ENCODE measurements at places on chromosomes 4 and X. TPM values are rescaled to one million over a fixed set of nuclear protein-coding genes. Genes with fewer than 3 reads are reported as not detected.

DNA sequence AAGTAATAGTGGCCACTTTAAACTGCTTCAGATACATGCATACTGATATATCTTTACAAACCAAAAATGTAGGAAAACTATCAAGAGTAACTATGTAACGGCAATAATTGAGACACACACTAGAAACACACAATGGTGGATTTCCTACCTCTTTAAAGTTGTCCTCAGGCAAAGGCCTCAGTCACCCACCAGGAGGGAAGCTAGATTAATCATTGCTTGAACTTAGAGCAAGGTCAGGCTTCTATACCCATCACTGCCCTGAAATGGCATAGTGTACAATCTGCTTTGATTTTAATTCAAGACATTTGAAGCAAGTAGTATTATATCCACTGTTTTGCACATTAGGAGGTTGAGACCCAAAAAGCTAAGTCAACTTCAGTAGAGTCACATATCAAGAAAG, 110.9 kb downstream of the AREG start:
- H3K27ac ChIP-seq, result no peak overlapping the region
- no peak overlapping the region for H3K4me3 ChIP-seq
- H3K27me3 ChIP-seq, result no peaks in the 10 kb centered on the region
- no peak for DNase-seq

DNA sequence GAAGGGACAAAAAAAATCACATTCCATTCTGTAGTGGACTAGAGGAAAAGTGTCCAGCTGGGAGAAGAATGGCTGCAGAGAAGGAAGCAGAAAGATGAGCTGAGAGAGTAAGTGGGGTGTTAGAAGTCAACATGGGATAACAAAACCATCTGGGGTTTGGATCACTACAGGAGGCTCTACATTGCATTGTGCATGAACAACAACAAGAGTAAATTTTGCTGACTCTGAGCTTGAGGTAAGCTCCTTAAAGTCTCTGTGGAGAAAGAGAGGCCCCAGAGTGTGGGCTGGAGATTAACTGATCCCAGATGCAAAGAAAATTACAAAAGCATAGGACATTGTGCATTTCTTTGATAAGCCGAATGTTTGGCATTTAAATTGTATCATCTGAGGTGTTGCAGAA, 128.9 kb downstream of the UGT8 start:
- peaks cover 6% of the 10 kb centered on the region for H3K27me3 ChIP-seq
- no peak for DNase-seq
- H3K27ac ChIP-seq, result no peak overlapping the region
- H3K36me3 ChIP-seq, result no peaks in the 10 kb centered on the region
- no peak overlapping the region for H3K4me3 ChIP-seq

- H3K36me3 ChIP-seq, result no peaks in the 10 kb centered on the region
- DNase-seq, result no peak
- no peaks in the 10 kb centered on the region for H3K4me1 ChIP-seq
Measured at GRCh38 chrX:66988331-66988730, 349.5 kb upstream of the EDA2R start.

DNA sequence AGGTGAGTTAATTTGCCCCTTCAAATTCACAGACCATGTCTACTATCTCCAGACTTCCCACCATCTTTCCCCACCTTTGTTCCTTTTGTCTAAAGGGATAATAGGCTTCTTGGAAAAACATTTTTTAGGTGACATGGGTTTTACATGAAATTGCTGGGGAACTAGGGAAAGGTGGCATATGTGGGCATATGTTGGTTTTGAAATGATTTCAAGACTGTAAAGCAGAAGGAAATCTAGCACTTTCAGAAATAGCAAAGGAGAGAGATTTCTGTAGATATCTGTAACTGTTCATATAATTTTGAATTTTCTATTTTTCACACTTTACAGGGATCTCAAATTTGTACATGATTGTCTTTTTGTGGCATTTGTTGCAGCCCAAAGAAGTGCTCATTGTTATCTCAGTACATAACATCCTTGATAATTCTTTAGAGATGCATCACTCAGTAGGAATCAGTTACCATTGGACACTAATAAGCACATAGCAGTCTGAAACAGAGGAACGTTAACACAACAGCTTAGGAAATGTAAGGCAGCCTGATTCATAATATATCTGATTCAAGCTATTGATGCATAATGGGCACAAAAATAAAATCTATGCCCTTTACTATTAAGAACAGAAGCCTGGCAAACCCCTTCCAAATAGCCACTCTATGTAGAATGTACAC, 659.7 kb downstream of the CENPC start:
- H3K27me3 ChIP-seq, result no peaks in the 10 kb centered on the region
- DNase-seq, result no peak
- H3K27ac ChIP-seq, result no peak overlapping the region
- no peak overlapping the region for H3K4me3 ChIP-seq

DNA sequence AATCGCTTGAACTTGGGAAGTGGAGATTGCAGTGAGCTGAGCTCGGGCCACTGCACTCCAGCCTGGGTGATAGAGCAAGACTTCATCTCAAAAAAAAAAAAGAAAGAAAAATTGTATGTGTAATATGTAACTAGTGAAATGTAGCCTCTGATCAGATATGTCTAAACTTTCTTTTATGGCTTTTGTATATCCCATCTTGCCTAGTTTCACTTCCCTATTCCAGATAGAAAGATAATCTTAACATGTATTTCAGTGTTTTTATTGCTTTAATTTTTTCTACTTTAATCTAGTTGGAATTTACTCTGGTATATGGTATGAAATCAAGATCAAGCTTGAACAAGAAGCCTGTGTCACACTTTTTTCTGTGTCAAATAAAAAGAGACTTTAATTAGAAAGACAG, 1.9 kb upstream of the ZNF41 start:
- no peak overlapping the region for H3K4me3 ChIP-seq
- no peak for DNase-seq
- peaks cover 35% of the 10 kb centered on the region for H3K4me1 ChIP-seq
- H3K27ac ChIP-seq, result no peak overlapping the region
- H3K36me3 ChIP-seq, result peaks cover 4% of the 10 kb centered on the region

DNA sequence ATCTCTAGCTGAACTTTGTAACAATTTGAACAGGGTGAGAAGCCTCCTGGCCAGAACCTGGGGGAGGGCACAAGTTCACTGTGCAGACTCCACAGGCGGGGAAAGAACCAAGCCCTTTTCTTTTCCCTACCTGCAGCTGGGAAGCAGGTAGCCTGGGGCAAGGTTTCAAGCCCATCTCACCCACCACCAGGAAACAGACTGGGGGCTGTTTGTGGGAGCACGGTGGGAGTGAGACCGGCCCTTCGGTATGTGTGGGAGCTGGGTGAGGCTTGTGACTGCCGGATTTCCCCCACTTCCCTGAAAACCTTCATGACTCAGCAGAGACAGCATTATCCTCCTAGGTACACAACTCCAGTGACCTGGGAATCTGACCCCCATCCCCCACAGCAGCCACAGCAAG, 211.7 kb downstream of the ZNF674 start:
- no peak overlapping the region for H3K4me3 ChIP-seq
- H3K36me3 ChIP-seq, result no peaks in the 10 kb centered on the region
- H3K27ac ChIP-seq, result no peak overlapping the region
- no peak for DNase-seq
- no peaks in the 10 kb centered on the region for H3K27me3 ChIP-seq

DNA sequence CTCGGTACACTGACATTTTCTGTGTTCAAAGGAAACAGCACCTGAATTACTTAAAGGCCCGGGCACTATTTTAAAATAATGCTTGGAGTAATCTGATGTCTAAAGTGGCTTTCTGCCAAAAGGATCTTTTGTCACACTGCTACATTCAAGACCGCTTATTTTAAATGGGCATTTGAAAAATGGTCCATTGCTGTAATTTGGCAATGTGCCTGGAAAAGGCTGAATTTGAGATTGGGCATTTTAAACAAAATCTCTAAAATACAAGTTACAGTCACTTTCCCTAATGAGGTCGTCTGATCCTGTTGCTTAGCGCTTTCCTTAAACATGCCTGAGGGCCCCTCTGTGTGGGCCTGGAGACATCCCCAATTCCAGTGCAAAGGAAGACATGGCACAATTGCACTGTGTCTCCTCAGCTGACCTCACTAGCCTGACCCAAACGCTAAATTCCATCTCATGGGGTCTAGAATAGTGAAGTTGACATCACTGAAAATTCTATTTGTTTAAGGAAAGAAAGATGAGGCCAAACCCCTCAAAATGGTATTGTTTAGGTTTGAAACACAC, 214.2 kb downstream of the GPC3 start:
- no peaks in the 10 kb centered on the region for H3K4me1 ChIP-seq
- H3K27ac ChIP-seq, result no peak overlapping the region
- no peaks in the 10 kb centered on the region for H3K27me3 ChIP-seq

GRCh38 chr4:3202836-3203820, 45.8 kb upstream of the MSANTD1 start:
- H3K4me1 ChIP-seq, result peaks cover 40% of the 10 kb centered on the region
- DNase-seq, result peak; percentile 41
- H3K27ac ChIP-seq, result peak overlapping the region; percentile 97
- H3K4me3 ChIP-seq, result peak overlapping the region; percentile 67
- H3K36me3 ChIP-seq, result peaks cover 42% of the 10 kb centered on the region
- no peaks in the 10 kb centered on the region for H3K27me3 ChIP-seq

DNA sequence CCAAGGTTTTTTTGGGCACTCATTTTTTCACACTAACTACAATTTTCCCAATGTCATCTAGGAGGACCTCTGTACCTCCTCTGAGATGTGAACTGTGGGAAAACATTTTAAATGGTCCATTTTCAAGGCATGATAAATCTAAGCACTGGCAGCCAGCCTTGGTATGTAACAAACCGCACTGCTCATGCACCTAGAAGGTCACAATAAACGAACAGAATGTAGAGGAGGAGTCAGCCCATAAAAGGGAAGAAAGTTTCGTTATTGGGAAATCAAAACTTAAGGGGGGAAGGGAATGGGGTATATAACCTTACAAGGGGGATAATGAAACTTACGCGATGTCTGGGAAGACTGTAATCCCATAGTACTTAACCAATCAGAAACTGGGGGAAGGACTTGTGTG, 16.4 kb downstream of the COX18 start:
- H3K36me3 ChIP-seq, result peaks cover 34% of the 10 kb centered on the region
- H3K27ac ChIP-seq, result no peak overlapping the region
- peaks cover 9% of the 10 kb centered on the region for H3K4me1 ChIP-seq
- H3K27me3 ChIP-seq, result no peaks in the 10 kb centered on the region
- DNase-seq, result no peak
- H3K4me3 ChIP-seq, result no peak overlapping the region

DNA sequence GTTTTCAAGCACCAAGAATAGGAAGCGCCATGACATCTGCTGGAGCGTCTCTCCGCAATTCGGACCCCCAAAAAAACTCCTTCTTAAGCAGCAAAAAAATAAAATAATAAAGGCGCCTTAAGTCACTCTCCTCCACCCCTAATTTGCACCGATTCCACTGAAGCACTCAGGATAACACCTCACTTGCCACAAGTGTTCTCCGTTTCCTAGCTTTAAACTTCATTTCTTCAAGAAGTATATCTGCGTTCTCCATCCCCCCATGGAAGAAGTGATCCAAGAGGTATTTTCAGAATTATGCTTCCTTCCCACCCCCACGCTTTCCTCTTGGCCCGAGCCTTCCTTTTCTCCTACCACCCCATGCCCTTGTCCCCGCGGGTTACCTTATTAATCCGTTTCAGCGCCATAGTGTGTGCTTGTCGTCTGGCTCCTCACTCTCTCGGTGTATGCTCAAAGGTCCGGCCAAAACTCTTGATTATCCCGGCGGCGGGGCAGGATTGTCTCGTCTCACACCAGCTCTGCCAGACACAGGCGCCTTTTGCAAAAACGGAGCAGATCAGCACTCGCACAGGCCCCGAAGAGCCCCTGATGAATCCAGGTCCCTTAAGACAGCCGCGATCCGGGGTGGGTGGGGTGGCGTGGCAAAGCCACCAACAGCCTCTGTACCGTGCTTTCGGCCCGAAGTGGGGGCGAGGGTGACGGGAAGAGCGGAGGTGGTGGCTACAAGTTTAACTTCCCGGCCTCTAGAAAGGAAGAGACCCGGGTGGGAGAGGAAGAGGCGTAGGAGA, 1.1 kb downstream of the UBE2D3 start:
- H3K27ac ChIP-seq, result no peak overlapping the region
- DNase-seq, result no peak
- H3K36me3 ChIP-seq, result peaks cover 30% of the 10 kb centered on the region
- no peak overlapping the region for H3K4me3 ChIP-seq

DNA sequence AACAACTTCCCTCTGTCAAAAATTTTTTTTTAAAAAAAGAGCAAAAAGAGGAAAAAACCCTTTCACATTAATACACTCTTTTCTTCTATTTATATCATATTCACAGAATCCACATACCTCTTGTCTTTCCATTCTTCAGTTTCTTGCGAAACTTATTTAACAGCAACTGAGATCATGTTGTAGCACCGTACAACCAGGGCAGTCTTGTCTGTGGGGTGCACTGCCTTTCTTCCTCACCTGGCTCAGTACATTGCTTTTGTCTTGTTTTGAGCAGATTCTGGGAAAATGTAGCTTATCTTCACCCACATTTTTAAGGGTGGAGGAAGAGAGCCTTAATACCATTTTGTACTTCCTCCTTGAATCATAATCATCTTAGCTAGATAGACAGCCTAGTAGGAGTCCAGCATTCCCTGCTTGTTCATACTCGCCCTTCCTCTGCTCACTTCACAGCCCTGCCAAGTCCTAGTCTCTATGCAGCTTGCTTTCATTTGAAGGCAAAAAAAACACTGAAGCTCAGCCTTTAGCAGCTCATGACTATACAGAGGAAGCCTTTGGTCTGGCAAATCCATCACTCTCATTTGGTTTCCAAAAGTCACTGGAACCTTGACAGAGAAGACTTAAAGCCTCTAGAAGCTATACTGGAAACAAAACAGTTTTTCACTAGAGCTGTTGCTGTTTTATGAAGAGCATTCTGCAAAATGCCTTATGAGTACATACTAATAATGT, 140.6 kb upstream of the BANK1 start:
- no peaks in the 10 kb centered on the region for H3K4me1 ChIP-seq
- DNase-seq, result no peak
- H3K36me3 ChIP-seq, result no peaks in the 10 kb centered on the region
- peaks cover 2% of the 10 kb centered on the region for H3K27me3 ChIP-seq
- no peak overlapping the region for H3K27ac ChIP-seq

DNA sequence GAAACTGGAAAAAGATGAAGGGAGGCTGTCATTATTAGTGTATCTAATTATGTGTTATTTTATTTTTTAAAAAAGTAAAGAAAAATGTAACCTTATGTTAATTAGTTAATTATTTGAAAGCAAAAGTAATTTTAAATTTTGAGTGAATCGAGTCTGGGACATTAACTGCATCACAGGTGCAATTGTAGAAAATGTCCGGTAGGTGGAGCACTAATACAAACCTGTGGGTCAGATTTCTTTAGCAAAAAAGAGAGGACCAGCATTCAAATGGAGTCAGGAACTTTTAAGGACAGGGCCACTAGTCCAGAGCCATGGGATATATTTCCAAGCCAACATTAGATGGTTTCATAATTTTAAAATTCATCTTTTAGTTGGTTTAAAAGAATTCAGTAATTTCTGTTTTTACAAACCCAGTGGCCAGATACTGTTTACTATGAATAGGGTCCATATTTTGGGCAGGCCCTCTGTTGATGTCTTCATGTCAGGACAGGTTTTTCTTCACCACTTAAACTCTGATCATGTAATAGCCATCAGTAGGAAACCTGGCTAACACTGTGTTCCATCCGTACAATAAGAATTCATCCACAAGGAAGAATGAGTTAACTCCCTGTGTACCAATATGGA, 27.2 kb downstream of the BST1 start:
- H3K27me3 ChIP-seq, result peaks cover 9% of the 10 kb centered on the region
- peaks cover 15% of the 10 kb centered on the region for H3K4me1 ChIP-seq
- DNase-seq, result peak; percentile 25
- H3K36me3 ChIP-seq, result peaks cover 4% of the 10 kb centered on the region
- H3K4me3 ChIP-seq, result no peak overlapping the region

The FAM149A gene
- total RNA-seq, result 0.38 TPM

The AMOT gene
- total RNA-seq, result 0.28 TPM

Data from activated CD4-positive, alpha-beta memory T cell treated with anti-CD3 and anti-CD28 coated beads, Interleukin-2, amount 10 ng/mL, durations not matched to agents 7 days and 5 days (primary cell).